ENCODE measurements at places on chromosomes 7 and 10.

- no peak for DNase-seq
Observed at GRCh38 chr10:44132361-44133289, 252.3 kb downstream of the CXCL12 start.

GRCh38 chr10:74890460-74890859 lies 64.1 kb downstream of the KAT6B start:
- no peak for DNase-seq

- no peak for DNase-seq
Observed at GRCh38 chr10:77341055-77341454, 296.6 kb downstream of the KCNMA1 start.

- DNase-seq: no peak
Observed at GRCh38 chr7:90511776-90512175, 42.3 kb downstream of the PTTG1IP2 start.

GRCh38 chr10:74419958-74420375 lies 268.9 kb downstream of the ADK start:
- peak; percentile 36 for DNase-seq

DNA sequence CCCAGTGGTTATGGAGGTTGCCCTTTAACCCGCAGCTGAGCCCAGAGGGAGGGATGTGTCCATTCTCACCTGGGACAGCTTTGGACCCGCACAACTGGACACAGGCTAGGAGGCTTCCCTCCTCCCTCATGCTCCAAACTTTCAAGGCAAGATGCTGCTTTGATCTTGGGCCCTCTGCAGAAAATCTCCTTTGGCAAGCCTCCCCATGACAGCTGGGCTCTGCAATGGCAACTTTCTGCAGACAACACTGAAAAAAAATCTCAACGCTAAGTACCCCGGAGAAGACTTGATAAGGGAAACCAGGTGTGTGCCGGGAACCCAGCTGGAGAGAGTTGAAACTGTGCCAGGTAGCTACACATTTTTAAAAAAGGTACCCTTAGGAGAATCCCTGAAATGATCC lies 610.1 kb downstream of the LRMDA start:
- DNase-seq: no peak

- no peak for DNase-seq
Observed at GRCh38 chr10:85061401-85061800, 733.0 kb downstream of the CCSER2 start.

- DNase-seq: no peak
Observed at GRCh38 chr7:93931655-93932054, 10.1 kb downstream of the GNG11 start.

- DNase-seq: no peak
Observed at GRCh38 chr10:124289851-124290795, 128.6 kb downstream of the OAT start.

- no peak for DNase-seq
Observed at GRCh38 chr10:33509231-33509831, 174.9 kb upstream of the NRP1 start.

- no peak for DNase-seq
Observed at GRCh38 chr7:82778021-82778420, 334.4 kb upstream of the CACNA2D1 start.

GRCh38 chr7:15747301-15747700 lies 60.8 kb upstream of the MEOX2 start:
- DNase-seq: no peak

DNA sequence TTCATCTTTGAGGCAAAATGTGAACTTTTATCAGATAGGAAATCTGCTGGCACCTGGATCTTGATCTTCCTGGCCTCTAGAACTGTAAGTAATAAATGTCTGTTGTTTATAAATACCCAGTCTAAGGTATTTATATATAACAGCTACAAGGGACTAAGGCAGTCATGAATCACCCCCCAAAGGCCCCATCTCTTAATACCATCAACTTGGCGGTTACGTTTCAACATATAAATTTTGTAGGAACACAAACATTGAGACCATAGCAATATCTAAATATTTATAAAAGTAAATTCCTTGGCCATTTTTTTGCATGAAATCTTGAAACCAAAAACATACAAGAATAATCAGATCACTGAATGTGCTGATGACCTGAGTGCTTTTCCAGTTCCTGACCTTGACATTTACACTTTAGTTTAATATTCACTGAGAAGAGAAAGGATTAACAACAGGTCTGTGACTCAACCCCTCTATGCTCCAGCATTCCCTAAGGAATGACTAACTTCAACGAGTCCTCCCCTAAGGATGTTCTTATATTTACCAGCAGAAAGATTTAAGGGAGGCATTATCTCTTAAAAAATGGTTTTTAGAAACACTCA lies 1438.5 kb upstream of the CELF2 start:
- DNase-seq: no peak

DNA sequence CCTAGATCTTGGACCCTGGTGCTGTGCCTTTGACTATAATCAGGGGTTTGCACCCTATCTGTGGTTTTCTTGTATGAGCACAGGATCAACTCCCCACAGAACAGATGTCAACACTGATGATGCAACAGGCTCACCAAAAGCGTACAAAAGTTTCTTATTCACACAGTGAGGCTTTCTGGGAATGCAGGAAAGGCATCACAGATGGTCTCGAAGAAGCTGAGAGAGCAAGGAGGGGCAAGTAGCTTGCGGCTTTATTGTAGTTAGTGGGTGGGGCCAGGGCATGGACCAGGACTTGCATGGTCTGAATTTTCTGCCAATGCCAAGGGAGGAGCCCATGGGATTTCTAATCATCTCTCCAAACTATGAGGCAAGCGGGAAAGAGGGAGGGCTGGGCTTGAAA lies 46.2 kb downstream of the SEC61G start:
- DNase-seq: no peak

GRCh38 chr10:129780901-129781795 lies 182.9 kb downstream of the EBF3 start:
- DNase-seq: no peak
